ENCODE measurements at places on chromosomes 12 and 14. TPM values are rescaled to one million over a fixed set of nuclear protein-coding genes. Genes with fewer than 3 reads are reported as not detected.

The GPR162 gene
- not detected for total RNA-seq

DNA sequence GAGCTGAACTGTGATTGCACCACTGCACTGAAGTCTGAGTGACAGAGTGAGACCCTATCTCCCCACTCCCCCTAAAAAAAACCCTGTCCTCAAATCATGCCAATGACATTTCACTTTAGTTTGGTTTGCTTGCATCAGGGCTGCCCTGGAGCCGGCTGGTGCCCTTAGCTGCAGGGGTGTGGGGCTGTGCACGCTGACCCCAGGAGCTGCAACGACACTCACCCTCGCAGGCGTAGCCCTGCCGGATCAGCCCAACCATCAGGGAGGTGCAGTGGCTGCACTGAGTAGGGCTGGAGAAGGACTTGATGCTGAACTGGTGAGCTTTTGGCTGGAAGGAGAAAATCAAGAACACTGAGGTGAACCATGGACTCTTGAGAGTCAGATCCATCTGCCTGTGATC is 29.8 kb downstream of the AMN start:
- no peak overlapping the region for H3K27ac ChIP-seq
- no peaks in the 10 kb centered on the region for H3K4me1 ChIP-seq
- H3K27me3 ChIP-seq: no peaks in the 10 kb centered on the region
- no peak for DNase-seq

The GAS2L3 gene
- total RNA-seq: 20.8 TPM

GRCh38 chr14:23559010-23559925 is 3.2 kb downstream of the THTPA start:
- DNase-seq: peak; percentile 72
- H3K4me3 ChIP-seq: no peak overlapping the region
- H3K36me3 ChIP-seq: peaks cover 52% of the 10 kb centered on the region
- no peaks in the 10 kb centered on the region for H3K27me3 ChIP-seq

- DNase-seq: no peak
- no peak overlapping the region for H3K27ac ChIP-seq
- no peak overlapping the region for H3K4me3 ChIP-seq
- H3K4me1 ChIP-seq: 0 out of 2 replicates have a peak, but pooled peaks cover 9% of the 10 kb centered on the region
Measured at GRCh38 chr12:51908876-51909592, 1.7 kb downstream of the ACVRL1 start.
